ENCODE measurements at places on chromosomes 12 and 14.

- DNase-seq = no peak
Measured at GRCh38 chr12:56462565-56462964, 5.8 kb upstream of the SPRYD4 start.

GRCh38 chr12:104520242-104520900 is 63.6 kb downstream of the CHST11 start:
- DNase-seq = no peak

DNA sequence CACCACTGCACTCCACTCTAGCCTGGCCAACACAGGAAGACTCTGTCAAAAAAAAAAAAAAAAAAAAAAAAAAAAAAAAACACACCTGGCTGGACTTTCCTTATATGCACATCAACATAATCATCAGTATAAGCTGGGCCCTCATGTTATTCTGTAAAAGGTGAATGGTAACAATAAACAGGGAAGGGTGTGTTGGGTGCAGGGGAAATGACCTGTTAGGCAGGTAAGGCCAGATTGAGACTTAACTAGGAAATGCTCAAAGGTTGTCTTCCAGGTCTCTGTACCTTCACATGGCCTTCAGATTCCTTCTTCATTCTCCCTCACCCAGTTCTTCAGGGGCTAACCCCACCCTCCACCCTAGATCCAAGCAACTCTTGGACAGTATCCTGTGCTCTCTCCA is 47.5 kb downstream of the ESR2 start:
- DNase-seq = no peak

- DNase-seq = no peak
Measured at GRCh38 chr12:111444314-111444924, 38.7 kb downstream of the SH2B3 start.

DNA sequence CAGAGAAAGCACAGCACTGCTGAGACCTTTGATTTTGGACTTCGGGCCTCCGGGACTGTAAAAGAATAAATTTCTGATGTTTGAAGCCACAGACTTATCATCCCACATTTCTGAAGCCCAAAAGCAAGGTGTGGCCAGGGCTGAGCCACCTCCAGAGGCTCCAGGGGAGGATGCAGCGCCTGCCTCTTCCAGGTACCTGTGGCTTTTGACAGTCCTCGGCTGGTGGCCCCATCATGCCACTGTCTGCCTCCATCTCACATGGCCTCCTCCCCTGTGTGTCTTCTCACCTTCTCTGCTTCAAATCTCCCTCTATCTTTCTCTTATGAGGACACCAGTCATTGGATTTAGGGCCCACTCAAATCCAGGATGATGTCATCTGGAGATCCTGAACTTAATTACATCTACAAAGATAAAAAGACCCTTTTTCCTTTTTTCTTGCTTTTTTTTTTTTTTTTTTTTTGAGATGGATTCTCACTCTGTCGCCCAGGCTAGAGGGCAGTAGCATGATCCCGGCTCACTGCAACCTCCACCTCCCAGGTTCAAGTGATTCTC is 15.4 kb downstream of the GSC start:
- DNase-seq = no peak

GRCh38 chr14:59207506-59207933 is 19.1 kb downstream of the DAAM1 start:
- no peak for DNase-seq

DNA sequence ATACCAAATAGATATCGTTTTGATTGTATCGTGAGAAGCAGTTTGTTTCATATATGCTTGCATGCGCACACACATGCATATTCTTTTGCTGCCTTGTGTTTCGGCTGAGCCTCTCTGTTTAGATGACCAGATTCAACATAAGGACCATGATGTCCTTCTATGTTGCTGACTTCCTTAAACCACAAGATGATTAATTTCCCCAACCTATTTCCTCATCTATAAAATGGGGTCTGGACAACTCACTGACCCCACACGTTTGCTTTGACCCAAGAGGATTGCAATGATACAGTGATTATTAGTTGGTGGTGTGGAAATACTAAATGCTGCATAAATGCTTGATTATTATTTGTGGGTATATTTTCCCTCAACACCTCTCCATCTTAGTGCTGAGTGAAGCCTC is 16.8 kb upstream of the FOS start:
- DNase-seq = no peak

DNA sequence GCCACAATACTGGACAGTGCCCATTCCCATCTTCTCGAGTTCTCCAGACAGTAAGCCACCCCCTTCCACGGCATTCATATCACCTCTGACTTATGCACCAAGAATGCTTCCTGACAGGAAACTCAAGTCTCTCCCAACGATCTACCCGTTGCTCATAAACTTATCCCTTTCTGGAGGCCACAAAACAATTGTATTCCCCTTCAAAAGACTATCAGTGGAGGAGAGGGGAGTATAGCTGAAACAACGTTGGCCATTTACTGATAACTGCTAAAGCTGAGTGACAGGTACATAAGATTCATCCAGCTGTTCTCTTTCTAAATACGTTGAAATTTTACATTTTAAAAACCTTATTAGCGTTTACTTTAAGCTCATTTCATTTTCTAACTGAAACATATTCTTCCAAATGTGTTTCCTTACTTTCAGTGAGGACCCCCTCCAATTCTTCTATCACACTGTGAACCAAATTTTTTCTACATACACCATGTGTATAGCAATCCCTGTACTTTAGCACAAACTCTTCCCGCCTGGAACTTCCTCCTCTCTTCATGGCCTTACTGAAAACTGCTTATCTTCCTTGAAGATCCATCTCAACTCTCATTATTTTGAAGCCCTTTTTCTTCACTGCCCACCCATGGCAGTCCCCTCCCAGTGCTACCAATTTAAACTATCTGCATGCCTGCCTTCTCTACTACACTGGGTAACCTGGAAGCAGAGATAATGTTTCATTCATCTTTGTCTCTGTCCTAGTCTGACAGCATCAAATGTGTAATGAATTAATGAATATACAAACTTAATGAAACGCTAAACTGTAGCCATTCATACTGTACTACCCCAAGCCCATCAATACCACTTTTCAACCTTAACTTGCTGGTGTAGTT is 28.8 kb downstream of the ATXN2 start:
- no peak for DNase-seq

- DNase-seq = no peak
Measured at GRCh38 chr14:40981247-40981646, 625.4 kb upstream of the LRFN5 start.

- DNase-seq = no peak
Measured at GRCh38 chr12:128810182-128811127, 13.3 kb downstream of the SLC15A4 start.

DNA sequence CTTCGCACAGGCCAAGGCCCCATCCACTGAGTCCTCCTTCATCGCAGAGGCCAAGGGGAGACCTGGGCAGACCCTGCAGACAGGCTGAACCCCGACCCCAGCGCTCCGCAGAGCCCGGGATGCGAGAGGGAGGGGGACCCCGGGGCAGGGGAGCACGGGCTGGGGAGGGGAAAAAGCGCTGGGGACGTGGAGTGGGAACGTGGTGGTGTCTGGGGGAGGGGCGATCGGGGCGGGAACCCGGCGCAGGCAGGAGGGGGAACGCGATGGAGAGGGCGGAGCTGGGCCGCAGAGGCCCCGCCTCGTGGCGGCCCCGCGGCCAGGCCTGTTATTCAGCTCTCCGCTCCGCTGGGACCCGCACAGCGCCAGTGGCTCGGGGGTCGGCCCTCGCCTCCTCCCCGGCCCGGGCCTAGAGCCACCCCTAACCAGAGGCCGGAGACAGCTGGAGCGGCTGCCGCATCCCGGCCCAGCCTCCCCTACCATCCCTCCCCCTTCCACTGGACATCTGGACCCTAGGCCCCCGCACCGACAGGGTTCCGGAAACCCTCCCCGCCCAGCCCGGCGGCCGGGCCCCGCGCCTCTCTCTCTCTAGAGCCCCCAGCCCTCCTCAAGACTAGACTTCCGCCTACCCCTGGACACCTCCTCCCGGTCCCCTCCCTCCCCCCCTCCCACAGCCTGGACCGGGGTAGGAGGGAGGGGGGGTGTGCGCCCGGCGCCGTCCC is at the start of gene ARHGEF25:
ARHGEF25 (plus strand) TSS at position 328 of the 719 bp plus-strand sequence. CDS start 460 bp downstream, outside the sequence.
- peak; percentile 9 for DNase-seq

GRCh38 chr14:49986343-49987014 is 93.6 kb downstream of the ARF6 start:
- no peak for DNase-seq

DNA sequence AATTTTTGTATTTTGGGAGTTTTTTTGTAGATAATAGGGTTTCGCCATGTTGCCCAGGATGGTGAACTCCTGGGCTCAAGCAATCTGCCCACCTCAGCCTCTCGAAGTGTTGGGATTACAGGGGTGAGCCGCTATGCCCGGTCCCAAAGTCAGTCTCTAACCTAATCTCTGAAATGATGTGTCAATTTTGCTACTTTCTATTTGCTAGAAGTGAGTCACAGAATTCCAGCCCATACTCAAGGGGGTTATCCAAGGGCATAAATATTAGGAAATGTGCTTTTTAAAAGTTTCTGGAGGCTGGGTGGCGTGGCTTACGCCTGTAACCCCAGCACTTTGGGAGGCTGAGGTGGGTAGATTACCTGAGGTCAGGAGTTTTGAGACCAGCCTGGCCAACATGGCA is 40.5 kb downstream of the RESF1 start:
- no peak for DNase-seq

- no peak for DNase-seq
Measured at GRCh38 chr12:68361953-68362352, 29.8 kb upstream of the MDM1 start.

GRCh38 chr14:44935155-44935554 is 26.6 kb downstream of the KLHL28 start:
- no peak for DNase-seq

Measured in NCI-H187 (cell line).